ENCODE measurements at places on chromosomes 11 and 22. TPM values are rescaled to one million over a fixed set of nuclear protein-coding genes. Genes with fewer than 3 reads are reported as not detected.

Gene OR52I1
- not detected for total RNA-seq

Gene RIMBP3B
- total RNA-seq, result 0.60 TPM

Gene APBB1
- total RNA-seq, result 84.1 TPM

Gene SCN2B
- total RNA-seq, result 7.4 TPM

Gene LRP4
- 31.1 TPM for total RNA-seq

Gene WBP2NL
- 8.6 TPM for total RNA-seq

Gene CLDN5
- 74.5 TPM for total RNA-seq

Gene RBMXL2
- not detected for total RNA-seq

Gene RASD2
- total RNA-seq, result 1.0 TPM

Gene C11orf91
- not detected for total RNA-seq

Gene APOL3
- 11.4 TPM for total RNA-seq

Gene BTBD18
- not detected for total RNA-seq

Gene POLD3
- 21.8 TPM for total RNA-seq

Gene C11orf52
- 1.3 TPM for total RNA-seq

Gene STK33
- 36.1 TPM for total RNA-seq

Gene DRICH1
- total RNA-seq, result 0.77 TPM

Gene CYP2R1
- 22.4 TPM for total RNA-seq

Gene HYOU1
- total RNA-seq, result 74.0 TPM

Gene CNIH2
- 8.2 TPM for total RNA-seq

Gene HEPN1
- not detected for total RNA-seq

Gene OR4D10
- total RNA-seq, result not detected

Gene UPK3A
- 0.49 TPM for total RNA-seq

Gene GAB2
- total RNA-seq, result 15.7 TPM

Gene MAFF
- 28.9 TPM for total RNA-seq

Gene TMEM132A
- total RNA-seq, result 88.3 TPM

Gene ARHGAP1
- total RNA-seq, result 32.6 TPM

Gene TRIM51
- total RNA-seq, result not detected

Gene C11orf97
- total RNA-seq, result not detected

Gene OR8G1
- total RNA-seq, result not detected

Measured in camera-type eye (tissue), 1 donor.